ENCODE measurements at places on chromosomes 1 and 21.

DNA sequence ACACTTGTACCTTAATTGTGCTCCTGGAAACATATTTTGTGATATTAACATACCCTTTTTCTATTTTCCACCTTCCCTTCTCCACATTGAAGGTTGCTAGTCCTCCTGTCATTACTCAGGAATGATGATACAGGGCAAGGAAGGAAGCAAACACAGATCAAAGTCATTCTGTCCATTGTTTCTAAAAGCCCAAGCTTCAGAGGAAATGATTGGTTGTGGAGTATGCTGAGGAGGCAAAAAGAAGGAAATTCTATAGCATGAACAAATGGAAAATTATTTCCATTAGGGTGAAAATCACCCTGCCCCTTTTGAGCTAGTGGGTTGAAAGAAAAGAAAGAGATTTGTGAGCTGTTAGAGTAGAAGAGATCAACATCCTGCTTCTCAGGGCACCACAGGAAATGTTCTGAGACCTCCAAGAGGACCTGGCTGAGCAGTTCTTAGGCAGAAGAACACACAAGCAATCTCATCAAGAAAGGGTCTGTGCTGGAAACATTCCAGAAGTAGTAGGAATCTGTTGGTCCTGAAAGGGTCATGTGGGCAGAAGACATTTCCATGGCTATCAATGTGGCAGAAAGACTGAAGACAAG is 29.0 kb upstream of the PRRX1 start:
- DNase-seq, result no peak

- no peak for DNase-seq
These were observed 96.4 kb upstream of the DPH5 start for GRCh38 chr1:101121975-101122374.

DNA sequence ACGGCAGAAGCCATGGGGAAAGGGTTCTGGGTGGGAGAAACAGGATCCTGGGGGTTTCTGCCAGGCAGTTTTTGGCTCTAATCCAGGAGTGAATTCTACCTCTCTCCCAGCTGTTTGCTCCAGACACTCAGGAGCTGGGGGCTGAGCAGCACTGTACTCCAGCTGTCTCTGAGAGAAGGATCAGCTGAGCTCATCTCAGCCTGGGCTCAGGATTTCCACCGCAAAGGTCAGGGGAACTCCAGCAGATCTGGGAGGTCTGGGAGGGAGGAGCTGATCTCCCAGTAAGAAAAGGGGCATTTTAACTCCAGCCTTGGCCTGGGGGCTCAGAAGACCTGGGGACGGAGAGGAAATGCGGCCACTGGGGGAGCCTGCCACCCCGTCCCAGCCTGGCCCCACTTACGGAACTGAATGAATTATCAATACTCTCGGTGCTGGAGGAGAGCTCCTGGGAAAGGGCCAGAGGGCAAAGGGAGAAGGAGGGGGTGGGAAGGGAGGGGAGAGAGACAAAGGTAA is 17.3 kb downstream of the PI4KB start:
- no peak for DNase-seq

DNA sequence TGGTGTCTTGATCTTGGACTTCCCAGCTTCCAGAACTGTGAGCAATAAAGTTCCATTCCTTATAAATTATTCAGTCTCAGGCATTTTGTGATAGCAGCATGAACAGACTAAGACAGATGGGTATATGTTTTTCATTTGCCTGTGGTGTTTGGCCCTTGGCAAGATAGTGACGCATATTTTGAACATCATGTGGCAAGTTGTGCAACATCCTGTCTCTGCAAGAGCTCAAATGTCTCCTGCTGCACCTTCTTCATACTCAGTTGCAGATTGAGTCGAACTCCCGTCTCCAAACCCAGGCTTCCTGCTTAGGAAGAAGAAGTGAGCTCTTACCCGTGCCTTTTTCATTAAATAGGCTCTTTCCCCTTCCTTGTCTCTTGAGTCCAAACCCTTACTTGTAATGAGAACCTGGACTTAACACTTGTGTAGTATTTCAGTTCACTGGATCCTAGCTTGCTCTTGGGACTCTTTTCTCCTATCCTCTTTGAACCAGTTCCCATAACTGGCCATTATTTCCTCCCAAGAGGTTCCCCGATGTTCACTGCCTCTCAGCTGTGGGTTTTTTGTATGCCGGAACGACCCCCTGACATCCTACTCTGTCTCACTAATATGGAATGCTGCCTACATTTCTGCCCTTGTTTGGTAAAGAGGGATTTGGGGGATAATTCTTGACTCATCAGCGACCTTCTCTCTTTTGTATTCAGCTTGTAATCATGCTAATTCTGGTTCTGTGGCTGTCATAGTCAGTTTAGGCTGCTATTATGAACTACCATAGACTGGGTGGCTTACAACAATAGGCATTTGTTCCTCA is 125.0 kb upstream of the KCNK2 start:
- DNase-seq, result peak; percentile 31

DNA sequence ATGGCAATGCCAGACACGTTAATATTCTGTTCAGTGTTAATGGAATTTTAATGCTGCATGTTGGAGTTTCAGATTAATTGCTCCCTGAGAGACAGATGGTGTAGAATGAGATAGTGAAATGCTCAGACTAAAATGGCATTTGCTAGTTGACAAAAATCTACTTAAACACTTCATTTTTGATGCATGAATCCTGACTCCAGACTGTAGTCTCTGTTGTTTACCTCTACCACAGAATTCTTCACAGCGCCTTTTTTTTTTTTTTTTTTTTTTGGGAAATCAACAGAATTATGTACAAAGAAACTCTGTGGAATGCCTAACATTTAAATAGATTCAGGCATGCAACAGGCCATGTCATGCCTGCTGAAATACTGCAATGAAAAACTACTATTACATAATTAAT is 111.3 kb downstream of the PLPPR5 start:
- no peak for DNase-seq

GRCh38 chr1:30001011-30001731 is 722.2 kb downstream of the MATN1 start:
- DNase-seq, result no peak

DNA sequence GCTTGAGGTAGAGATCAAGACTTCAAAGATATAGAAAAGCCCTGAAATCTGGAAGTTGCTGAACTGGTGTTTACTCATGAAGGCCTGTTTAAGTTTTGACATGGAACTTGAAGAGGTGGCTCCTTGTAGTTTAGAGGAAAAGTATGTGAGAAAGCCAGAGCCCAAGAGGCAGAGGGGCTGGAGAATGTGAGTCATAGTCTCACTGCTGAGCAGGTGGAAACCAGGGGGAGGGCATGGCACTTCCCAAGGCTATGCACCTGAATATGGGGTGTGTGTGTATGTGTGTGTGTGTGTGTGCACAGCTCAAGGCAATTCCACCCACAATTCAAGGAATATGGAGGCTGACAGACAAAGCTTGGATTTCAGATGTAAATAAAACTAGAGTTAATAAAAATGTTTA is 46.8 kb upstream of the C1orf198 start:
- no peak for DNase-seq

DNA sequence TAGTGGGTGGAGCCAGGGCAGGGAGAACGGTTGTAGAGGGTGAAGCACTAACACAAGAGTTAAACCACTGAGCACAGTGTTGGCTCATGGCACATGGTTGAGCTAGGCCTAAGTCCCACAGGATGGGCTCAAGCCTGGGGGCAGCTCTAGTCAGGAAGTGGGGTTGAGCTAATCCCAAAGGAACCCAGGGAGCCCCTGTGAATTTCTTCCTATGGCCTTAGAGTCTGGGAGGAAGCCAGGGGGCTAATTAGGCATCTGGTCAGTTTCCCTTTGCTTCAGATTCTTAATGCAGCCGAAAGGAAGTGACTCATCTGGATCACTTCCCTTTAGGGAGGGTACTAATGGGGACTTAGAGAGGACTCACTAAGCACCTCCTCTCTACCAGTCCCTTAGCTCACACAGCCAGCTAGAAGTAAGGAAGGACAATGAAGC is 10.1 kb downstream of the CFAP45 start:
- DNase-seq, result peak; percentile 54

All from OCI-M1 (cell line).